Smooth muscle cell of the brain vasculature (primary cell): ENCODE measurements at places on chromosomes 13 and 19.

DNA sequence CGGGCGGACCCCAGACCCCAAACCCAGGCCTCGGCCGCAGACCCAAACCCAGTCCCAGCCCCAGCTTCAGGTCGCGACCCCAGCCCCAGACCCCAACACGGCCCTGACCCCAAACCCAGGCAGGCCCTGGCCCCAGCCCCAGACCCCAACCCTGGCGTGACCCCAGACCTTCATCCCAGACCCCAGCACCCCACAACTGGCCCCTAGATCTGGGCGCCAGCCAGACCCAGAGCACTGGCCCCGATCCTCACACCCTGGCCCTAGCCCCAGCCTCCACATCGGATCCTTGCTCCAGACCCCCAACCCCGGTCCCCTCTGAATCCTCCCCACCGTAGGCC lies 7.5 kb downstream of the MBD3 start:
- DNase-seq = no peak

DNA sequence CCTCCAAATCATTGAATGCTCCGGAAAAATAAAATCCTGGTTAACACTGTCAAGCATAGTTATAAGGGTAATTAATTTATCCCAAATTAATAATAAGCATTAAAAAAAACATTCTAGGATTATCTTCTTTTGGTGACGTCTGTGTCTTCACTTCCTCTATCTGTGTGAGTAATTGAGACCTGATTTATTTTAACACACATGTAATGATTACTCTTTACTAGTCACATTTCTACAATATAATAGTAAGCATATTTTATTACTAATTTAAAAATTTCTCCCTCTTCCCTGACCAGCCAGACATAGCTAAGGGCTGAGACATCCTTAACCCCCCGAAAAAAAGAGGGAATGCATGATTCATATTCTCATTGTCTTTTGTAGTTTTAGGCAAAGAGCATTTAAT lies 2.3 kb downstream of the FNDC3A start:
- no peak for DNase-seq

DNA sequence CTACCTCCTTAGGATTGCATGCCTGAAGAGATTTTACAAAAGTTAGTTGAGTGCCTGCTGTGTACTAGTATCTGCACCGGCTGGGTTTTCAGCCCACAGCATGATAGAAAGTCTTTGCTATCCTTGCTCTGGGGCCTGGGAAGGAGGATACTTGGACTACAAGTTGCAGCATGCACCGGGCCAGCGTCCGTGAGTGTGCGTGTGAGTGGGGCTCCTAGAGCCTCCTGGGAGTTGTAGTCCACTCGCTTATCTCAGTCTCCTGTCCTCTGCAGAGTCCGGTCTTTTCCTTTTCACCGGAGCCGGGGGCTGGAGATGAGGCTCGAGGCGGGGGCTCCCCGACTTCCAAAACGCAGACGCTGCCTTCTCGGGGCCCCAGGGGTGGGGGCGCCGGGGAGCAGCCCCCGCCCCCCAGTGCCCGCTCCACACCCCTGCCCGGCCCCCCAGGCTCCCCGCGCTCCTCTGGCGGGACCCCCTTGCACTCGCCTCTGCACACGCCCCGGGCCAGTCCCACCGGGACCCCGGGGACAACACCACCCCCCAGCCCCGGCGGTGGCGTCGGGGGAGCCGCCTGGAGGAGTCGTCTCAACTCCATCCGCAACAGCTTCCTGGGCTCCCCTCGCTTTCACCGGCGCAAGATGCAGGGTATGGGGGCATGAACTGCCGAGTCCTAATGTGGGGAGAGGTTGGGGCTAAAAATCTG lies 20.6 kb downstream of the BRSK1 start:
- DNase-seq = no peak

- no peak for DNase-seq
Measured at GRCh38 chr13:36028359-36029025, 102.7 kb downstream of the DCLK1 start.

DNA sequence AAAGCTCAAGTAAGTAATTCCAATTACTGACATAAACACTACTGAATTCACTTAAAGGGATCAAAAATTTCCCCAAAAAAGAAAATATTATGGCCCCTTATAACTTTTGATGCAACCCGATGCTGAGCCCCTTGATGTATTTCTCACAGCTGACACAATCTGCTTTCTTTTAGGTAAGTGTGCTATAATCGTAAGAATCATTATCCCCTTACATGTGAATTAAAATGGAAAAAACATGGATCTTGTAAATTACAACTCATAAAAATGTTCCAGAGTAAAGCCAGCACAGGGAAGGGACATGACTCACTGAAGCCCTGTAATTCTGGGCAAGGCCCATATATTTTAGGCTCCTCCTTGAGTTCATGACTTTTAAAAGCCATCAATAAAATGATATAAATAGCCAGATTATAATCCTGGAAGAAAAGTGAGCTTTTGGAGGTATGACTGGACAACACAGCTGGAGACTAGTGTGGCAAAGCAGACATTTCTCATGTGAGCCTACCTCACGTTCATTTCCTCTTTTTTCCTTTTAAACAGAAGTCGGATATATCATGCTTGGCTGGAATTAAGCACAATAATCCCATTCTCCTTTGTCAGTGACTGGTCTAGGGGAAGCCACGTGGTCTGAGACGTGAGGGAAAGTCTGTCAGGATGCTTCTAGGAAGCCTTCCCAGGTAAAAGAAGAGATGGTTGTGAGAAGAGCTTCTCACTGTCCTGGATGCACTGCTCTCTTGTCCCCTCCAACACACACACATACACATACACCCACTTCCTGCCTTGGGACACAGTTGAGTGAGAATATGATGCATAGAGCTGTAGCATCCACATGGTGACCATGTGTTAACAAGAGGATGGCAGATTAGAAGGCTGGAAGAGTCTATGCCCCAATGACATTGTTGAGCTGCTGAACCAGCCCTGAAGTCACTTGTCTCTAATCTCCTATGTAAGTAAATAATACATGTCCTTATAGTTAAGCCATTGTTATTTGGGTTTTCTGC lies 165.4 kb downstream of the RGCC start:
- no peak for DNase-seq

- no peak for DNase-seq
Measured at GRCh38 chr19:38869836-38870607, 8.1 kb downstream of the RINL start.

DNA sequence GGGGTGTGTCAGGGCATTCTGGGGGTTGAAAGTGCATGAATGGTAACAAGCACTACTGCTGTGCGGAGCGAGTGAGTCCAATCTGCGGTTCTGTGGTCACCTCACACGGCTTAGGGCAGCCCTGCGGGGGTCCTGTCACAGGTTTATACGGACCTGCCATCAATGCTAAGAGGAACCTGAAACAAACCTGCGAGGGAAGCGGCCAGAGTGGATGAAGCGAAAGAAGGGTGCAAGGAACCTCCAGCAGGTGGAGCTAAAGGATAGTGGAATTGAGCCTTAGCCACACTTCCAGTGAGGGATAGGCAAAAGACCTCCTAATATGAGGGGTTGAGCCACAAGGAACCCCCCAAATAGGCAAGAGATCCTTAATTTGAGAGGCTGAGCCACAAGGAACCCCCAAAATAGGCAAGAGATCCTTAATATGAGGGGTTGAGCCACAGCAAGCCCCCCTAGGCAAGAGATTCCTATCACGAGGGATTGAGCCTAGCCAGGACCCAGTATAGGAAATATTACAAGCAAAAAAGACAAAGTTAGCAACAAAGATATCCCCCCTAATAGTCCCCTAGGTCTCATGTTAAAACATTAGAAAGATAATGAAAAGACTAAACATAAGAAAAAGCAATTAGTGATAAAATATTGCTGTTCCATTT lies 6.3 kb upstream of the ZNF69 start:
- DNase-seq = no peak

DNA sequence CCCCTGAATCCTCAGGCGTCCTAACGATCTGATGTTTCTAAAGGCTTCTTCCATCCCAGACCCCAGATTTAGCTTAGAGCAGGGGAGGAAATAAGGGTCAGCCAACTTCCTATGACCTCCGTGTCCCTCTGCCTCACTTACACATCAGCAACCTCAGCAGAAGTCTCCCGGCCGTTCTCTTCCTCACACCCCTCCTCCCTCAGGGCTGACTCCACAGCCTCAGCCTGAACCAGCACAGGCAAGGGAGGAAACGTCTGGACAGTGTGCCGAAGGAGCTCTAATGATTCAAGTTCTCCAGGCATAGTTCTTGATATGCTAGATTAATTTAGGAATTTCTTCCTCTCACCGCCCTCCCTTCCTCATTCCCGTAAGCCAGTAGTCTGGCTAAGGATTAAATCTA lies 121.4 kb downstream of the NUFIP1 start:
- DNase-seq = no peak

DNA sequence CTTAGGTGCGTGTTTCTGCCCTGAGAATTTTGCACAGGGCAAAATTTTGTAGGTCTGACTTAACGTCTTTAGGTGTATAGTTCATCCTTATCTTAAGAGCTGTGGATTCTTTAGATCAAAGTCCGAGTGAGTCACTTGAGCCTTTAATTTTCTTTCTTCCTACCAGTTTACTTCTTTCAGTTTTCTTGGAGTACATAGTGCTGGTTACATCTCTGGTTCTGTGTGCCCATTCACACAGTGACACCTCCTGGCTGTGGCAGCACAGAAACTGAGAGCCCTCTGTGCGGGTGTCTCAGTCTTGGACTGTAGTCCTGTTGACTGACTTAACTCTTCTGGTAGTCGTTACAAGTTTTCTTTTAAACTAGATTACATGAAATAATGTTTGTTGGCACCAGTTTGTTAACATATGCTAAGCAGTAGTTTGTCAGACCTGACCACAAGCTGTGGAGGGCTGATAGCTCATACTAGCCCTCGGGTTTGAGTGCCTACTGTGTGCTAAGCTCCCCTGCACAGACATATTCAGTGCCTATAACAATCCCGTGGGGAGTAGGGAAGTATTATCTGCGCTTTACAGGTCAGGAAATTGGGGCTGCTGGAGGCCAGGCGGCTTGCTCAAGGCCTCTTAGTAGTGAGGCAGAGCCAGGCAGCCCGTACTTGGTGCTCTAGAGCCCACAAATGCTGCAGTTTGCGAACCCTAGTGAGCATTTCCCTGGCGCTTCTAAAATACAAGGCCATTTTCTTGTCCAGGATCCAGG lies 1.6 kb downstream of the GATAD2A start:
- DNase-seq = no peak

- no peak for DNase-seq
Measured at GRCh38 chr19:35869327-35870123, 1.2 kb downstream of the APLP1 start.

DNA sequence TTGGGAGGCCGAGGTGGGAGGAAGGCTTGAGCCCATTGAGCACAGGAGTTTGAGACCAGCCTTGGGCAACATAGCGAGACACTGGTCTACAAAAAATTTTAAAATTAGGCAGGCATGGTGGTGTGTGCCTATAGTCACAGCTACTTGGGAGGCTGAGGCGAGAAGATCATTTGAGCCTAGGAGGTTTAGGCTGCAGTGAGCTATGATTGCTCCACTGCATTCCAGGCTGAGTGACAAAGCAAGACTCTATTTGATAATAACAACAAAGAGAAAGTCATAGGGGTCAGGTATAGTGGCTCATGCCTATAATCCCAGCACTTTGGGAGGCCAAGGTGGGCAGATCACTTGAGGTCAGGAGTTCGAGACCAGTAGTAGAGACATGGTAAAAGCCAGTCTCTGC lies 4.6 kb upstream of the SLC44A2 start:
- no peak for DNase-seq

DNA sequence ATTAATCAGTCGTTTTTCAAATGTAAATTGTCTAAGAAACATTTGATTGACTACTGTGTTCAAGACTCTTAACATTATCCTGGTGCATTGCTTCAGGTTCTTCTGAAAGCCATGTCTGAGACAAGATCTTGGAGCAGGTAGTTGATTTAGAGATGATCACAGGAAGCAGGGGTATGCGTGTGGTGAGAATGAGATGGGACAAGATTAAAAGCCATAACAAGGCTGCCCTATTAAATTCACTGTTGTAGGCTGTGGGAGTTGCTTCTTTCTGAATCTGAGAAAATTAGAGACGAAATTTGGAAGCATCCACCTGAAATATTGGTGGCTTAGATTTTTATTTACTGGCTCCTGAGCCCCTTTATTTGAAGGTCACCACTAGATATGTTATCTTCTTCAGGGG lies 687.4 kb upstream of the SLITRK6 start:
- no peak for DNase-seq

DNA sequence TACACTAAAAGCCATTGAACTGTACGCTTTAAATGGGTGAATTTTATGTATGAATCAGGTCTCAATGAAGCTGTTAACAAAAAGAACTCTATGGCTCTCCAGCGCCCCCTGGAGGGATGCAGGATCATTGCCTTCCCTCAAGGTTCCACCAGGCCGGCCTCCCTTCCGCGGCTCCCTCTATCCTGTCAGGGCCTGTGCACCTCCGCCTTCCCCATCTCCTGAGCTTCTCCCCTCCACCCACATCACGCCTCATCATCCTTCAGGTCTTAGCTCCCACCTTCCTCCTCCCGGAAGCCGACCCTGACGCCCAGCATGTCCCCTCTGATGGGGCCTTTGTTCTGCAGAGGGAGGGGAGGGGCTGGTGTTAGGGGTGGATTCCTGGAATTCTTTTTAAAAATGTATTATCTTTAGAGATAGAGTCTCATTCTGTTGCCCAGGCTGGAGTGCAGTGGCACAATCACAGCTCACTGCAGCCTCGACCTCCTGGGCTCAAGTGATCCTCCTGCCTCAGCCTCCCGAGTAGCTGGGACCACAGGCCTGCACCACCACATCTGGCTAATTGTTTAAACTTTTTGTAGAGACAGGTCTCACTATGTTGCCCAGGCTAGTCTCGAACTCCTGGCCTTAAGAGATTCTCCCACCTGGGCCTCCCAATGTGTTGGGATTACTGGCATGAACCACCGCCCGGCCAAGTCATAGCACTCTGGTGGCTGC lies 27.7 kb downstream of the MEIS3 start:
- peak; percentile 46 for DNase-seq

DNA sequence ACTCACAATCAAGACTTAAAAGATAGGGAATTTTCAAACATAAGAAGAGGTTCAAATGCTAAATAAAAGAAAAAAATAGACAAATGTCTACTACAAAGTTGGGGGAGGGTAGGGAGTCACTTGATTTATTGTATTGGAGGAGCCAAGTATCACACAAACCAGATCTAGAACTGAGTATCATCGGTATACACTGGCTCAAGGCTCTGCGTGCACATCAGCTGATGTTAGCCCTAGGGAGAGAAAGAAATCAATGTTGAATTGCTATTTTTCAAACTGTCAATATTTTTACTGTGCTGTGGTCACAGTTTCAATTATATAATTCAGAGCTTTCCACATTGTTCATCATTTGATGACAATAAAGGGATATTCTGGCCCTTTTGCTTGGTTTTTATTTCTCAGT lies 54.9 kb upstream of the RXFP2 start:
- DNase-seq = no peak

GRCh38 chr13:74683411-74683810 lies 549.2 kb upstream of the KLF12 start:
- DNase-seq = no peak
